HS-27A (cell line): ENCODE measurements at places on chromosomes 7 and 10.

DNA sequence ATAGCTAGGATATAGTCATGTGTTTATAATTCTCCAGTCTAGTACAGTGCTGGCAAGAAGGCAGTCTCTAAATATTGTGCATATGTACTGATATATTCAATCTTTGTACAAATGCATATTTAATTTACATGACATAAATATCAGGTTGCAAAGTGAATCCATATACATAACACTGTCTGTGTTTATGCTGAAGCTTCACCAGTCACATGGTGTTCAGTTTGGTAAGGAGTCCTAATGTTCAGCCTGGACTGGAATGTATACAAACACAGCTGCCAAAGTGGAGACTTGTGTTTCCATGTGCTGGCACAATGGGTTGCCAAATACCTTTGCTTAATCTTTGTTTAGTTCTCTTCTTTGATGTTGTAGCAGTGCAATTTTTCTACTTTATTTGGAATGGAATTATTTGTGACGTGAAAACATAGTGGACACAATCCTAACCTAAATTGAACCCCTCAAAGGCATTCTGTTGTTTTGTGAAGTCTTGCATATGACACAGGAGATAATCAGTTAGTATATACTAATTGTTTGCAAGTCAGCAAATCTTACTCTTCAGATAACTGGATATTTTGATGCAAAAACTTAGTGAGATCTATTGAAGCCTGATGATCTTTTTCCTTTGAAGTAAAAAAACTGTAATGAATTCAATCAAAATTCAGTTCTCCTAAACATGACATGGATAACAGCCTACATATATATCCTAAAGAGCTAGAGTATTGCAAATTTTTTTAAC is 17.3 kb upstream of the ARL4A start:
- DNase-seq, result no peak

- DNase-seq, result no peak
Measured at GRCh38 chr7:44634187-44634838, 27.9 kb downstream of the OGDH start.

DNA sequence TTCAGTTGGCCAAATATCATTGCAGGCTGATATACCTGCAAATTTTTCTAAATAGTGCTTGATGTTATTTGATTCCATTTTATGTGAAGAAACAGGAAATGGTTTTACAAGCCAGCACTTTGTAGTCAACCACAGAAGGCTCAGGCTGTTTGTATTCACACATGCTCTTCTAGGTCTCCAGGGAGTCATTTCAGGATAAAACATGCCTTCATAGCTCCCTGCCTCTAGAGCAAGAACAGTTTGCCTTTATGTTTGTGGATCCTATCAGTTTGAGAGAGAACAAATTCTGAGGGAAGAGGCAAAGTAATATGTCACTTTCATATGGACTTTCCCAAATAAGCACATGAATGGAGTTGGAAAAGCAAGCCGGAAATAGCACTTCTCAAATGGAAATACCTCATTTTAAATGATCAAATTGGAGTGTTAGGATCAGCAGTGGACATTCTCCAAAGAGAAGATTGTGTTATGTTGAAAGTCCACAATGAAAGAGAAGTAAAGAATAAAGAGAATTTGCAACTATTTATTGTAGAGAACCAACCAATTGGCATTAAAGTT is 277.6 kb downstream of the KCND2 start:
- no peak for DNase-seq

DNA sequence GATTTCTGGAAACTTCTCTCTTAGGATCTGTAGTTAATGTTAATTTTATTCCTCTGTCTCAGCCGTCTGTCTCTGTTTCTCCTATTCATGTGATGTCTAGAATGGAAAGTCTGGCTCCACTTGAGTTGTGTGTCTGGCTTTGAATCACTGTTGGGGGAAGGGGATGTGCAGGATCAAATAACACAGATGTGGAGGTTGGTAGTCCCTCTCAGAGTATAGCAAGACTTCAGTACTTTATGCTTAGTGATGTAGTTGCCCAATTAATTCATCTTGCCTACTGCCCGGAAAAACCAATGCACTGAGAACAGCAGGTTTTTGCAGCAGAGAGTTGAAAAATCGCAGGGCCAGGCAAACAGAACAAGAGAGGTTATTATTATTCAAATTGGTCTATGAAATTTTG is 79.2 kb downstream of the PHTF2 start:
- no peak for DNase-seq

- no peak for DNase-seq
Measured at GRCh38 chr7:132782777-132783640, 206.7 kb upstream of the PLXNA4 start.

DNA sequence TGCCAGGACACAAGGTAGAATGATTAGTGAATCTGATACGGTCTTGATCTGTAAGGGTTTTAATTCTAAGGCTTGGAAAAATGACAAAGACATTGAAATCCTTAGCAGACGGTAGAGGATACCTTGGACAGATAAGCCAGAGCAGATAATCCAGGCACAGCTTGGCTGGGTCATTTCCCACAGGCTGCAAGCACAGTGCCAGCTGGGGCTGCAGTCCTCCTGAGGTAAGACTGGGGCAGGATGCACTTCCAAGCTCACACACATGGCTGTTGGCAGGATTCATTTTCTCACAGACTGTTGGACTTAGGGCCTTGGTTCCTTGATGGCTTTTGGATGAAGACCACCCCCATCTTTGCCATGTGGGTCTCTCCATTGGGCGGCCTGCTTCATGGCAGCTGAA is 63.2 kb upstream of the BMPER start:
- DNase-seq, result no peak

GRCh38 chr10:48193556-48193955 is 80.9 kb downstream of the FRMPD2 start:
- no peak for DNase-seq

GRCh38 chr7:141549582-141549981 is 1.6 kb upstream of the AGK start:
- DNase-seq, result no peak

DNA sequence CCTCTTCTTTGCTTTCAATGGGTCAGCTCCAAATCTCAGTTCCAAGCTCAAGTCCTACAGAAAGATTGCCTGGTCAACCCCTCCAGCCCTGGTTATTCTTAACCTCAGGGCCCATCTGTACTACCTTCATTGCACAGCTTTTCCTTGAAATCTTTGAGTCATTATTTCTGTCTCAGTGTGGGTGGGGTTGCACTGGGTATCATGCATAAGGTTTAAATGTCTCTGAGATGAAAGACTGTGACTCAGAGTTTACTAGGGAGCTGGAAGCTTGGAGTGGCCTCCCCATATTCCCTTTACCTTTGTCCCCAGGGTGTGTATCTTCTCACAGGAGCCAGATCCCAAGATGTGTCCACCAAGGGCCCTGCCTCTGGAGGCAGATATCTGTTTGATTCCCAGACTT is 3.3 kb upstream of the OR6V1 start:
- no peak for DNase-seq

DNA sequence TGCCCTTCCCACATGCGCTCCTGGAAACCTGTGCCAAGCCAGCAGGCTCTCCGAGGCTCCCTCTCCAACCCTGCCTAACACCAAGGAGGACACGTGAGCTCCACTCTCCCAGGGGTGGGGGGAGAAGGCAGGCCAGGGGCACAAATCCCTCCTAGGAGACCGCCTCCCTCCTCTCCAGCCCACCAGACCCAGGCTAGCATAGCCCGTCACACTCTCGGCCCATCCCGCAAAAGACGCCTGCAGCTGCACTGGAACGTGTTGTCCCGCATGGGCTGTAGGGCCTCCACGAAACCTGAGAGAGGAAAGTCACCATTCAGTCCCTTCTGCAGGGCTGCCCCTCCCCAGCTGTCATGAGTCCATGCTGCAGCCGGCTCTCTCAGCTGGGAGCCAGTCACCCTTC is 126.3 kb downstream of the MAD1L1 start:
- DNase-seq, result no peak

- DNase-seq, result no peak
Measured at GRCh38 chr7:107090457-107090856, 46.0 kb downstream of the PRKAR2B start.

DNA sequence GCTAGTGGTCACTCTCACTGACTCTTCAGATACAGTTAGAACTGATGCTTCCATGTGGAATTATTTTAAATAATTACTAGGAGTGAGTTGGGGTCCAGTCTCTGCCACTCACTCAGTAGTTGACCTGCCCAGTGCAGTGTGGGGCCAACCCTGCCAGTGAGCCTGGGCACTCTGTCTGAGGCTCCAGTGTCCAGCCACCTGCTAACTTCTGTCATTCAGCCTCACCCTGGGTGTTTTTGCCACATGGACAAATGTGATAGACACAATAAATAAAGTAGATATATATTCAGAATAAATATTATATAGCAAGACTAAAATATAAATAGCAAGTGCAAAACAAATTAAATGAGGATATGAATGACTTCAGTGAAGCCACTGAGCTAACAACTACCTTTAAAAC is 7.2 kb downstream of the INSYN2A start:
- no peak for DNase-seq

- no peak for DNase-seq
Measured at GRCh38 chr7:148570510-148570909, 20.1 kb upstream of the C7orf33 start.

DNA sequence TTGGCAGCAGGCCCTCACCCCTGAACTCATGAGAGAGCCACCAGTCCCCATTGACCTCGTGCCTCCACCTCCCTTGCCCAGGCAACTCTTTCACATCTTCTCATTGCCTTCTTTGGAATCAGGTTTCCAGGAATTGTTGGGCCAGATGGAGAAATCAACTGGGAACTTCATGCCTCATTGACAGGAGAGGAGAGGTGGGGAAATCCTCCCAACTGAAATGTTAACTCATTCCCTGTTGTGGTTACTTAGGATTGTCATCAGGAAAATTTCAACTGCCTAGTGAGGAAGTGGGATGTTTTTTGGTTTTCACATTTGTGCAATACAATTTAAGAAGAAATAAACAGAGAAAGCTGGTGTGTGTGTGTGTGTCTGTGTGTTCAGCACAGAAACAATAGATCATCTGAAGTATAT is 106.6 kb upstream of the INHBA start:
- no peak for DNase-seq

DNA sequence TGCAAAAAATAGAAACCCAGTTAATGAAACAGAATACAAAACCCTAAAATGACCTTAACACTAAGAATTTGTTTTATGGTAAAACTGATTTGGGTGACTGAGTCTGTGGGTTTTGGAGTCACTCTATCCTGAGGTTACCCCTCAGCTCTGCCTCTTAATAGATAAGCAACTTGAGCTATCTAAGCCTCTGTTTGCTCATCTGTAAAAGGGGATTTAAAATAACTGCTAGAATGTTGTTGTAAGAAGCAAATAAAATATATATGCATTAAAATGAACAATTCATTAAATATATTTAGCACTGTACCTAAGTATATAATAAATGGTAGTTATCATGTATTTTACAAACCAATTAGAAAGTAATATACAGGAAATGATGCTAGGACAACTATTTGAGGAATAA is 115.4 kb downstream of the CABCOCO1 start:
- DNase-seq, result no peak

DNA sequence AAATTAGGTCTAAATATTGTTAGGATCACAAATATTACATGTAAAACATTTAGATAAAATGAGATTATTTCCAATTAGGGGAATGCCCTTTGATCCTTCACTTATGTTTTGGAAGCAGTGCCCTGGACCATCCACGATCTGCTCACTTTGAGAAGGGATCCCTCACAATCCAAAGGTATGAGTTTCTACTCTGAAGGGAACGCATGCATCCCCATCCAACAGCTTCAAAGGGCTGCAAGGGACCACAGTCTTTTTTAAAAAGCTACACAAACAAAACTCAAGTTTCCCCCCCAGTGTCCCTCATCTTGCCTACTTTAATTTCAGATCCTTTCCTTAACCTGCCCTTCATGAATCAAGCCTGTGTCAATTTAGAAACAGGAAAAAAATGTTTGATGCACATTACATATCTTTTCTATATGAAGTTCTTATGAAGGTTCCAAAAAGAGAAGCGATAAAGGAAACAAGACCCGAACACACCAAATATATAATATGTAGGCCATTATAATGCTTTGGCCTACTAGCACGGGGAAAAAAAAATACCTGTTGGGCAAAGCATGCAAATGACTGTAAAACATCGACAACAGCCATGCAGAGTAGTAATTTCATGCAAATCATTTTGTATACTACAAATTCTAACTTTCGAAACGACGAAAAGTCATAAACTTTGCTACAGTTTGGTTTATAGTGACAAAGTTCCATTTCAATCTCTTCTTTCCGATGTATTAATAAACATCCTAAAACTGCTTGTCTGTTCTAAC is 2.0 kb downstream of the EIF3A start:
- DNase-seq, result no peak

DNA sequence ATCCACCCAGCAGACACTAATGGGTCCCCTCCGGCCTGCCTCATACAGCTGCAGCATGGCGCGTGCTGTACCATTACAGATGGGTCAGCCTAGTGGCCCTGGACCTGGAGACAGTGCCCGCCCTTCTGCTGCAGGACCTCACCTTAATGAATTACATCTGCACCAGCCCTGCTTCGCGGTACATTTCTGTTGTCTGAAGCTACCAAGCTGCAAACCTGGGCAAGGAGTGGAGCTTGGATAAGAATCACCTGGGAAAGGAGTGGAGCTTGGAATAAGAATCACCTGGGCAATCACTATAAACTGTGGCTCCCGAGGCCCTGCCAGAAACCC is 33.0 kb upstream of the EN2 start:
- no peak for DNase-seq

GRCh38 chr7:123148813-123149212 is 51.0 kb downstream of the SLC13A1 start:
- DNase-seq, result no peak

- no peak for DNase-seq
Measured at GRCh38 chr10:94524146-94524545, 21.4 kb upstream of the HELLS start.

- no peak for DNase-seq
Measured at GRCh38 chr7:42699380-42700178, 212.3 kb downstream of the C7orf25 start.

GRCh38 chr7:24756545-24757352 is 515 bp downstream of the GSDME start:
- no peak for DNase-seq

- no peak for DNase-seq
Measured at GRCh38 chr7:119783799-119784198, 489.2 kb upstream of the KCND2 start.

DNA sequence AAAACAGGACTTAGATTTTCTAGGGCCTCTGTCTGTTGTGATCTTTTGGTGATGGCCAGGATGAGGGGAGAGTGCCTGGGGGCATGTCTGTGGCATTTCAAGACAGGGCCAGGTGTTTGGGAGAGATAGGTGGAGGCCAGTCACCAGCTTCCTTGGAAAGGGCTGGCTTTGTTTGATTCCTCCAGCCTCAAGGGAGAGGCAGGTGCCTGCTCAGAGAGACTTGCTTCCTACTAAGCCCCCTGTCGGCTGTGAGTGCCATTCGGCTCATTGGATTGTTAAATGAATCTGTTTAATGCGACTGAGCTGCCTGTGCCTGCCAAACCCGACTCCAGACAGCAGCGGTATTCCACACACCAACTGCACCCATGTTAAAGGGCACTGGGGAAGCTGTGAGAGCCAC is 304.1 kb upstream of the COBL start:
- DNase-seq, result no peak

GRCh38 chr7:110988890-110989501 is 101.9 kb upstream of the LRRN3 start:
- DNase-seq, result no peak

- no peak for DNase-seq
Measured at GRCh38 chr10:50648089-50648934, 24.6 kb upstream of the SGMS1 start.
